Endothelial cell of coronary artery (primary cell): ENCODE measurements at places on chromosomes 4 and X. TPM values are rescaled to one million over a fixed set of nuclear protein-coding genes. Genes with fewer than 3 reads are reported as not detected.

The EDNRA gene
- 5.0 TPM in 1 of 2 replicates, not detected in the other for total RNA-seq

The NUDT10 gene
- 0.94 and 0.99 TPM in 2 replicates for total RNA-seq

The SOX3 gene
- total RNA-seq: not detected in 2 replicates

The PPP3CA gene
- 54.7 and 59.6 TPM in 2 replicates for total RNA-seq

The MAGEC3 gene
- 0.09 TPM in 1 of 2 replicates, not detected in the other for total RNA-seq

The CCDC120 gene
- 0.45 and 1.1 TPM in 2 replicates for total RNA-seq

The PABPC4L gene
- total RNA-seq: 0.36 and 0.38 TPM in 2 replicates

The CT45A2 gene
- total RNA-seq: not detected in 2 replicates

The RTL9 gene
- not detected in 2 replicates for total RNA-seq

The CENPVL1 gene
- not detected in 2 replicates for total RNA-seq

The CT83 gene
- not detected in 2 replicates for total RNA-seq

The USP17L10 gene
- not detected in 2 replicates for total RNA-seq

The SSX3 gene
- total RNA-seq: not detected in 2 replicates

The ANK2 gene
- total RNA-seq: 1.5 and 1.7 TPM in 2 replicates

The GPRASP2 gene
- total RNA-seq: 16.0 and 21.1 TPM in 2 replicates

The GYG2 gene
- under 0.01 and 0.09 TPM in 2 replicates for total RNA-seq

The GPR143 gene
- total RNA-seq: 2.6 and 3.1 TPM in 2 replicates

The DNAAF6 gene
- not detected in 2 replicates for total RNA-seq

The BANK1 gene
- total RNA-seq: under 0.01 and 0.28 TPM in 2 replicates

The TSR2 gene
- 15.2 and 17.5 TPM in 2 replicates for total RNA-seq

The STAP1 gene
- total RNA-seq: not detected in 2 replicates

The KLB gene
- under 0.01 TPM in 1 of 2 replicates, not detected in the other for total RNA-seq

The ADGRL3 gene
- total RNA-seq: 4.3 TPM in 1 of 2 replicates, not detected in the other

The NALF2 gene
- total RNA-seq: under 0.01 and 0.09 TPM in 2 replicates

The P2RY8 gene
- not detected in 2 replicates for total RNA-seq

The ZNF280C gene
- 2.0 and 2.2 TPM in 2 replicates for total RNA-seq

The WDR17 gene
- total RNA-seq: under 0.01 and 0.09 TPM in 2 replicates

The ARHGAP36 gene
- 0.09 TPM in 1 of 2 replicates, not detected in the other for total RNA-seq

The GUCY1B1 gene
- total RNA-seq: 0.81 and 2.2 TPM in 2 replicates

The MGST2 gene
- total RNA-seq: 51.0 and 69.4 TPM in 2 replicates

The ARMCX1 gene
- 24.6 and 38.5 TPM in 2 replicates for total RNA-seq

The NXF2B gene
- total RNA-seq: not detected in 2 replicates
